Keratinocyte (primary cell): ENCODE measurements at places on chromosomes 2 and 18. TPM values are rescaled to one million over a fixed set of nuclear protein-coding genes. Genes with fewer than 3 reads are reported as not detected.

The SLC40A1 gene
- polyA plus RNA-seq = 0.02 to 0.18 TPM (median 0.09 TPM) in 3 replicates

The SP9 gene
- polyA plus RNA-seq = not detected in 3 replicates

The ATG4B gene
- 69.0 to 96.0 TPM (median 72.3 TPM) in 3 replicates for polyA plus RNA-seq

The MAP2 gene
- polyA plus RNA-seq = 11.9 to 27.1 TPM (median 16.2 TPM) in 3 replicates

The SLC39A6 gene
- polyA plus RNA-seq = 114 to 207 TPM (median 145 TPM) in 3 replicates
